GM04504 (cell line): ENCODE measurements at places on chromosomes 13 and 19.

- no peak for DNase-seq
Observed at GRCh38 chr19:38015216-38015615, 108.2 kb downstream of the SIPA1L3 start.

GRCh38 chr13:66359910-66360552 lies 870.1 kb downstream of the PCDH9 start:
- DNase-seq: no peak

- DNase-seq: no peak
Observed at GRCh38 chr13:25112695-25113255, 16.8 kb downstream of the PABPC3 start.

DNA sequence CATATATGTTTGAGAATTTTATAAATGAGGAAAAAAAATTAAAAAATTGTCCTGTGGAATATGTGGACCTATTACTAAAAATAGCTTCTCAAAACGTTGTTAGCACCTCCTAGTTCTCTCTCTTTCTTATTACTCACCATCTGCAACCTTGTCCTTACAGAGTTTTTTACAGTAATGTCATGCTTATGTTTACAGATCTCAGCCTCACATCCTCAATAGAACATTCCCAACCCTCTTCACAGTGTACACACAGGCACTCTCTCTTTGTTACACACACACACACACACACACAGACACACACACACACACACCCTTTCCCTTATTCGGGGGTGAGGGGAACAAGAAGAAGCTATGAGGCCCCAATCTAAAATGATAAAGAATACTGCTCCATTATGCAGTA lies 197.7 kb downstream of the SLITRK6 start:
- DNase-seq: no peak

- no peak for DNase-seq
Observed at GRCh38 chr19:33278403-33279269, 23.7 kb downstream of the CEBPA start.

DNA sequence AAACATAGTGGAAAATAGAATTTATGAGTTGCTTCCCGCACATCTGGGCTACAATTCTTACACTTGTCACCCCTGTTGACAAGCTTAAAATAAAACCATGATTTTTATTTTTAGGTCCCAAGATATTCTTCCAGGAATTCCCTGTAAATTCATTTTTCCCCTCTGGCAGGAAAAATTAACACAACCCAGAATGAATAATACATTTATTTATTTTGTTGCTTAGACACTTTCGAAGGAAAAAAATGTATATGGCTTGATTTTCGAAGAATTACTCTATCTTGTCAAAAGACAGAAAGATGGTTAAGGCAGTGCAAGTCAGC lies 74.4 kb downstream of the LHFPL6 start:
- DNase-seq: no peak

GRCh38 chr13:33286128-33286527 lies 573 bp upstream of the STARD13 start:
- no peak for DNase-seq

DNA sequence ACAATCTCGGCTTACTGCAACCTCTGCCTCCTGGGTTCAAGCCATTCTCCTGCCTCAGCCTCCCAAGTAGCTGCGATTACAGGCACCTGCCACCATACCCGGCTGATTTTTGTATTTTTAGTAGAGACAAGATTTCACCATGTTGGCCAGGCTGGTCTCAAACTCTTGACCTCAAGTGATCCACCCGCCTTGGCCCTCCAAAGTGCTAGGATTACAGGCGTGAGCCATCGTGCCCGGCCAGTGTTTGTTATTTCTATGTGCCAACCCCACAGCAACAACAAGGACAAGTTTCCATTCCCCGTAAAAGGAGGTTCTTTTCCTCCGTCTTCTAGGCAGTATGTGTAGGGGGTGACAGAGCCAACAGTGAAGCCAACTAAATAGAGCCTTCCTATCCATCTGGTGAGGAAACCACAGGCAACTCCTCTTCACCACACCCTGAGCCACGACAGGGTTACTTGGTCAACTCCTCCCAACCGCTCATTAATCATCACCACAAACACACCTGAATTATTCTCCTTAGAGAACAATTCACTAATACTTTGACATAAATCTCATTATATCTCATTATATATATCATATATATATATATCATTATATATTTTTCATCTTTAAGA lies 25.5 kb downstream of the FOXO1 start:
- DNase-seq: no peak

DNA sequence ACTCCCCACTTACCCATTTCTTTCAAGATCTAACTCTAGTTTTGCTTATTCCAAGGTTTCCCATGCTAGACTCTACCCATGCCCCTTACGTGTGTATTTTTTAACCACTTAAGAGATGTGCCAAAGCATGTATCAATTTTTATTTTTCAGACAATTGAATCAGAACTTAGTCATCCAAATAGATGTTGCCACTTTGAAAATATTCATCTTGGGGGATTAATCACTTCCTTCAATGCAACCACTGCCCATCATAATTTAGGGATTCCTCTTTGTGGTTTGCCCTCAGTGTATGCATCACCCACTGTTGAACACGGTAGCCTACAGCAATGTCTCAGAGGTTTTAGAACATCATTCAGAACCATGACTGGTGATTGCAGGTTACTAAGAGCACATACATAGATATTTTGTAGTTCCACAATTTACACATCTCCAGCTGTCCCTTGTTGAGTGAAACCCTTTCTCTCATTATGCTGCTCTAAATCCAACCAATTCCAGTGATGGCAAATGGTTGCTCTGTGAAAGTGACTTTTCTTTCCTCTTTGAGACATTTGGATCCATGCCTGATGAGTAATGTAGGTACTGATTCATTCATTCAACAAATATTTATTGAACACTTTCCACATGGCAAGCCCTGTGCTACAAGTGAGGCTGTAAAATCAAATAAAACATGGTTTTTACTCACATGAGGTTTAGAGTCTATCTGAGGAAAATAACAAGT lies 60.6 kb upstream of the SERP2 start:
- DNase-seq: peak; percentile 75

- DNase-seq: no peak
Observed at GRCh38 chr13:45928843-45929242, 77.3 kb upstream of the SIAH3 start.

- DNase-seq: no peak
Observed at GRCh38 chr13:34078334-34078999, 260.5 kb downstream of the RFC3 start.

GRCh38 chr13:26557051-26557392 lies 461 bp upstream of the WASF3 start:
- no peak for DNase-seq

- DNase-seq: no peak
Observed at GRCh38 chr19:45496349-45496953, 396 bp downstream of the RTN2 start.

- no peak for DNase-seq
Observed at GRCh38 chr13:34411177-34411576, 530.9 kb upstream of the NBEA start.

DNA sequence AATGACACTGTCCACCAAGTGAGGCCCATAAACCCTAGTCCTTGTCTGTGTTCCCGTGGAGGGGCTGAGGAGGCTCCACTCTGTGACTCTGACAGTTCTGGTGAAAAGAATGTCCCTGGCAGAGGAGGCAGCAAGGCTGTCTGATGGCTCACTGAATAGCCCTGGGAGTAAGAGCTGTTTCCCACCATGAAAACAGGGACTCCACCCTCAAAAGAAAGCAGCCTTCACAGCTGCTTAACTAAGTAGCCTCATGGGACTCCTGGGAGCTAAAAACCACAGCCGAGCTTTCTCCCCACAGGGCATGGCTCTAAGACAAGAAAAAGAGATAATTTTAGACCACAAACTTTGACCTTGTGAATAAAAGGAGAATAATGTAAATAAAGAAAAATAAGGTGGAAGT lies 135.1 kb upstream of the FRY start:
- DNase-seq: peak; percentile 90

GRCh38 chr19:33267706-33268105 lies 34.6 kb downstream of the CEBPA start:
- no peak for DNase-seq

- no peak for DNase-seq
Observed at GRCh38 chr13:59203855-59204254, 959.9 kb downstream of the DIAPH3 start.

- DNase-seq: no peak
Observed at GRCh38 chr13:99140831-99141230, 59.8 kb upstream of the UBAC2 start.

DNA sequence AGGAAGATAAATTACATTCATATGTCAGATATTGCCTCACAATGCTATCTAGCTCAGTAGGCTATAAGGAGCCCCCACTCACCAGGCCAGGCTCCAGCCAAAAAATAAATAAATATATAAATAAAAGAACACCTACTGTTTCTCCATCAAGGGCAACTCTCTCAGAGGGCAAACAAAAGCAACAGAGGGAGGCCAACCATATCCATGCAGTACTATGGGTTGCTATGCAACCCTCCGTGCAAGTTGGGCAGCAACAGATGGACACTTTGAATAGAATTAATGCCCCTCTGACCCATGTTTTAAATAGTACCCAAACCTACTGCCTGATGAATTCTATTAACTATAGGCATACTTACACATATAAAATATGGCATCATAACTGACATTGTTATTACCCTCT lies 279.8 kb upstream of the EDNRB start:
- no peak for DNase-seq

- no peak for DNase-seq
Observed at GRCh38 chr13:27481766-27482165, 31.4 kb upstream of the MTIF3 start.

- DNase-seq: no peak
Observed at GRCh38 chr13:87128036-87128435, 543.1 kb upstream of the SLITRK5 start.

- no peak for DNase-seq
Observed at GRCh38 chr13:74204602-74205312, 70.6 kb upstream of the KLF12 start.

GRCh38 chr13:113813070-113813748 lies 50.7 kb downstream of the GAS6 start:
- DNase-seq: no peak

DNA sequence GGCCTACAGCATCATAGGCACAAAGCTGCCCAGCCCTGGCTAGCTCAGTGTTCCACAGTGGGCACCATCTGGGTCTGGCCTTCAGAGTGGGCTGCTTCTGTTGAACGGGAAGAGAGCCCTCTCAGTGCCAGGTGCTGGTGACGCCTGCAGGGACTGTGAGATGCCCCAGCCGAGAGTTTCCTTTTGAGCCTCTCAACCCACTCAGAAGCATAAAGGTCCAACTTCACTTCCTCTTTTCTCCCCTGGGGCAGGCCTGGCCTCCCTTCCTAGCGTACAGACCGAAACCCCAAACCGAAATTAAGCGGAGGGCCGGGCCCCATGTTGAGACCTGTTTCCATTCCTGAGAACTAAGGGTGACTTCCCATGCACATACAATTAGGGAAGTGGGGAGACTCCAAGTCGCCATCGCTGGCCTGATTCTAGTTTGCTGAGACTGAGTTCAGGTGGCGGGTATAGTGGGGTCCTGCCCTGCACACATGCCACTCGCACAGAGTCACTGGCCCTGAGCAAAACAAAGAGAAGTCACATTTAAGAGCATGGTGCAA lies 6.9 kb downstream of the RAB8A start:
- DNase-seq: no peak

- DNase-seq: no peak
Observed at GRCh38 chr13:95893861-95894260, 159.3 kb downstream of the UGGT2 start.
